Renal cortical epithelial cell (primary cell): ENCODE measurements at places on chromosomes 12 and 14. TPM values are rescaled to one million over a fixed set of nuclear protein-coding genes. Genes with fewer than 3 reads are reported as not detected.

Gene CCDC175
- total RNA-seq = not detected in 2 replicates

Gene NKX2-1
- total RNA-seq = not detected in 2 replicates

Gene CD4
- 0.10 TPM in 1 of 2 replicates, not detected in the other for total RNA-seq

Gene HNF1A
- total RNA-seq = 1.7 and 1.9 TPM in 2 replicates

Gene RBP5
- total RNA-seq = 1.1 TPM in 1 of 2 replicates, not detected in the other

DNA sequence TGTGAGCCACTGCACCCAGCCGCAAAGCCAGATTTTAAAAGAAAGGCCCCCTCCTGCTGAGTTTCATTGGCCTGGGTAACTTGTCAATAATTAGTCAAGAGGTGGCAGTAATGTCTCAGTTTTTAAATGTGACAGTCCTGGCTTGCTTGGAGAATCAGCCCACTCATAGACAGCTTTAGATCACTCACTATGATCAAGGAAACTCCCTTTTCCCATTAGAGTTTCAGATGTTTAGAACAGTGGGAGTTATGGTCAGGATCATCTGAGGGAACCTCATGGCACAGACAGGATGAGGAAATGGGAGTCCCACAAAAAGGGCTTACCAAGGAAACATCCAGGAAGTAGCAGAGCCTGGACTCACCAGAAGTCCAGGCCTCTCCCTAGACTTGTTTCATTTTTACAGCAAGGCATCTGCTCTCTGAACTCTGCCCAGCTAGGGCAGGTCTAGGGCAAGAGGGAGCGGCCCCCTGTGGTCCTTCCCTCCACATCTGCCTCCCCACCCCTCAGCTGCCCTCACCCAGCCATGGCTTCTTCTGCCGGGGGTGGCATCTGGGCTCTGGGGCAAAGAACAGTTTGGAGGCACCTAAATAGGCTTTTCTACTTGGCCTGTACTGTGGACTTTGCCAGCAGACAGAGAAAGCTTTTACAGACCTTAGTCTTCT, 11.2 kb downstream of the BCL2L14 start:
- DNase-seq = peak; percentile 65

GRCh38 chr14:72433511-72433910, 460.4 kb downstream of the DPF3 start:
- peak; percentile 37 for DNase-seq

DNA sequence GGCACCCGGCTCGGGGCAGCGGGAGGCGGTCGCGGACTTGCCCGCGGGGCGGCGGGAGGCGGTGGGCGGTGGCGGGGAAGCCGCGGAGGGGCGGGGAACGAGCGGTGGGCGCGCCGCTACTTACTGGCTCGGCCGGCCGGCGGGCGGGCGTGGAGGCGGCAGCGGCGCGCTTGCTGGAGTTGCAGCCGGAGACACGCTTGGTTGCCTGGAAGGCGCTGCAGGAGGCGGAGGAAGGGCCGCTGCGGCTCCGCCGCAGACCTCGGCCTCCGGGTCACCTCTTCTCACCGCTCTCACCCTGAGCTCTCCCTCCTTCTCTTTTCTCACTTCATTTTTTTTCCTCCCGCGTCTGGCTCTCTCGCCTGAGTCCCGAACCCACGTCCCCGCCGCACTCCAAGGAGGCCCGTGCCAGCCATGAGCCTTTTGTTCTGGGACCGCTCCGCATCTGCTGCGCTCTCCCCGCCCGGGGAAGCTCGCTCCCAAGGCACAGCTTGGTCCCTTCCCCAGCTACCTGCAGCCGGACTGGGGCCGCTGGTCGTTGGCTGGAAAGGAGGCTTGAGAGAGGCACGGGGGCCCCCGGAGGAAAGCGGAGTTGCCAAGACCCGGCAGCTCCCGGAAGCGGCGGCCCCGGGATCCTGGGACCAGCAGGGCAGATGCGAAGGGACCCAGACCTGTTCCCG, 592 bp upstream of the KCNK10 start:
- peak; percentile 3 for DNase-seq

GRCh38 chr12:99766408-99766807, 118.9 kb downstream of the GARIN6 start:
- no peak for DNase-seq

DNA sequence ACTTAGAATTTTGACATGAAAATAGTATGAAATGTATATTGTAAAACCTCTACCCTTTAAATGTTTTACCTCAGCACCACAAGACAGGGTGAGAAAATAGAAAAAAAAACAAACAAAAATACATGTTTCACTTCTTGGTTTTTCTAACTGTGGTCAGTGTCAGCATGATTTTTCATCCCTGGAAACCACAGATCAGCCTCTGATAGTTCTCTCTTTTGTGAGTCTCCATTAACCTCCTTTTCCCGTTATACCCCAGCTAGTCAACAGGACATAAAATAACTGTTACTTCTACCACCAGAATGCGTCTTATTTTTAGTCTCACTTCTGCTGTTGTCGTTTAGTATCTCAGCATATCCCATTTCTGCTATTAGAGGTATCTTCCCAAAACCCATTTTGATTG, 48.3 kb upstream of the KCNMB4 start:
- no peak for DNase-seq

GRCh38 chr14:101125719-101126651, 222.5 kb upstream of the RTL1 start:
- no peak for DNase-seq

- DNase-seq = no peak
These were observed 25.6 kb downstream of the SENP1 start for GRCh38 chr12:48080285-48080684.

GRCh38 chr12:95083938-95084337, 10.5 kb upstream of the NR2C1 start:
- DNase-seq = peak; percentile 85

- peak; percentile 57 for DNase-seq
These were observed 274.6 kb downstream of the RAD51B start for GRCh38 chr14:68094158-68094557.

DNA sequence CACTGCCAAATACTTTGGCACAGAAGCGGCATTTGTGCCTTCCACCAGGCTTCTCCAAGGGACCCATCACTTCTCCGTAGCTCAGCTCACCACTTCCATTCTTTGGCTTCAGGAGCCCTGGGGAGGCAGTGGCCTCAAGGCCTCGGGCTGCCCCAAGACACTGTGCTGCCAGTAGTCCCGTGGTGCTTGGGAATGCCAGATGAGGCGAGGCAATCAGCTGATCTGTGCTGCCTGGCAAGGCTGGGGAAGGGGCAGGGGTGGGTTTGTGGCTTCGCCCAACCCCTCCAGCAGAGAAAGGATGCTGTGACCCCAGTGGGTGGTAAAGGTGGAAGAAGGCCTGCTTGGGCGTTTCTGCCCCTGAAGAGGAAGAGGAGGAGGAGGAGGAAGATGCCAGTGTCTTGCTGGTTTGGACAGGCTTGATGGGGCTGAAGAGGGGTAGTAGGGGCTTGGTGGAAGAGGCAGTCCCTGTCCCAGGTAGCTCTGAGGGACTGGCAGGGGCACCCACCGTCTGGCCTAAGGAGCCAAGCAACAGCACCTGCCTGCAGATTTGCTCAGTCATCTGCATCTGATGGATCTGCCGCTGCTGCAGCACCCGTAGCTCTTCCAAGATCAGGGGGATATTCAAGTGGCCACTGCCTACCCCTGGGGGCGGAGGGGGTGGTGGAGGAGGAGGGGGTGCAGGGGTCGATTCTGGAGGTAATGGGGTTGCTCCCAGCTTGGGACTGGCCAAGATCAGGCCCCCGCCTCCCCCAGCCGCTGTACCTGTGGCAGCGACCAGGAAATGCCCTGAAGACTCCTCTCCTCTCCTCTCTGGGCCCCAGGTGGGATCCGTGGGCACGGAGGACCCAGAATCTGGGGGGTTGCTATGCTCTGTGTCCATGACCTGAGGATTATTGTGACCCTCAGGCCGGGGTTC, 1.3 kb downstream of the SALL2 start:
- DNase-seq = no peak

GRCh38 chr12:19597167-19598026, 158.1 kb downstream of the AEBP2 start:
- DNase-seq = no peak

DNA sequence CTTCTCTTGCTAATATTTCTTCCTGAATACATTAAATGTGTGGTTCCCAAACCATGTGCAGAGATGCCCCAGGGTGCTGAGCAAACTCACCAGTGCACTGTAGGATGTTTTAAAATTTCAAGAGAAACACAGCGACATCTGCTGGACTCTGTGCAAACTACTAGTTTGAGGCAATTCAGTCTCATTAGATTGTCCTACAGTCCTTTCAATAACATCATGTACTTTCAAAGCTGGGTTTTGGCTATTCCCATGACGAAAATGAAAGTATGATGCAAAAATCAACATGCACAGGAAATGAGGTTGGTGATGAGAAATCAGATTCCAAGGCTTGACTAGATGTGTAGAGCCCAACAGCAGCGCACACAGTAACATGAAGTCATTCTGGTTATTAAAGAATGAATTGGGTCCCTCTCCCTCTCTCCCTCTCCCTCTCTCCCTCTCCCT, 66.3 kb downstream of the CLIP1 start:
- DNase-seq = peak; percentile 67

- no peak for DNase-seq
These were observed 178.5 kb upstream of the PRICKLE1 start for GRCh38 chr12:42767998-42768397.

DNA sequence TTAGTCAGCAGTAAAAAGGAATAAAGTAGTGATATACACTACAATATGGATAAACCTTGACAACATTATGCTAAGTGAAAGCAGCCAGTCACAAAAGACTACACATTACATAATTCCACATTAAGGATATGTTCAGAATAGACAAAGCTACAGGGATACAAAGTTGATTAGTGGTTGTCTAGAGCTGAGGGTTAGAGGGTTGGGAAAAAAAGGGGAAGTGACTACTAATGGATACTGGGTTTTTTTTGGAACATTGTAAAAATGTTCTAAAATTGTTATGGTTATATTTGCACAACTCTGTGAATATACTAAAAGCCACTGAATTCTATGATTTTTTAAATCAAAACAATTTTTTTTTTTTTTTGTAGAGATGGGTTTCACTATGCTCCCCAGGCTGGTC, 4.8 kb upstream of the NGDN start:
- DNase-seq = no peak

- DNase-seq = no peak
These were observed 224.3 kb downstream of the GXYLT1 start for GRCh38 chr12:41920355-41920754.

GRCh38 chr12:24776861-24777260, 172.0 kb downstream of the BCAT1 start:
- DNase-seq = peak; percentile 47

- peak; percentile 54 for DNase-seq
These were observed 2.6 kb upstream of the BCL11B start for GRCh38 chr14:99274346-99275221.

DNA sequence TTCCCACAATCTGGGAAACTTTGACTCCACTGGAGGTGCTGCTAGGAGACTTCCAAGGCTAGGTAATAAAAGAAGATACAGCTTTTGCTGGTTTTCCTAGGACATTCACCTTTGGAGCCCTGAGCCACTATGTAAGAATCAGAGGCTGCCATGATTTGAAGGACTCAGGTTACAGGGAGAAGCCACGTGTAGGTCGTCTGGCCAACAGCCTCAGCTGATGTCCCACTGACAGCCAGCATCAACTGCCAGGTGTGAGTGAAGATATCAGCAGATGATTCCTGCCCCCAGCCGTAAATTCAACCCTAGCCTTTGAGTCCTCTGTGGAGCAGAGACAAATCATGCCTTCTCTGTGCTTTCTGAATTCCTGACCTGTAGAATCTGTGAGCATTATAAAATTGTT, 27.0 kb downstream of the SMOC1 start:
- no peak for DNase-seq

DNA sequence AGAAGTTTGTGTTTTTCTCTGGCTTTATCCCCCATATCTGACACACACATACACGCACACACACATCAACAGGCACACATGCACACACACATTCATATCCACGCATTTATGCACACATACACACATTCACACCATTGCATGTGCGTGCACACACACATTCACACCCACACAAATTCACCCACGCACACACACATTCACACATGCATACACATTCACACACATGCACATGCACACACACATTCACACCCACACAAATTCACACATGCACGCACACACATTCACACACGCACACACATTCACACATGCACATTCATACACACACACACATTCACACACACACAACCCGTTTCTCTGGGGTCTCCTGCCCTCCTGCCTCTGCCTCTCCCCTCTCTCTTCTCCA, 264.2 kb downstream of the BCL11B start:
- DNase-seq = no peak

- no peak for DNase-seq
These were observed 1.1 kb downstream of the KDM5A start for GRCh38 chr12:388012-388411.

DNA sequence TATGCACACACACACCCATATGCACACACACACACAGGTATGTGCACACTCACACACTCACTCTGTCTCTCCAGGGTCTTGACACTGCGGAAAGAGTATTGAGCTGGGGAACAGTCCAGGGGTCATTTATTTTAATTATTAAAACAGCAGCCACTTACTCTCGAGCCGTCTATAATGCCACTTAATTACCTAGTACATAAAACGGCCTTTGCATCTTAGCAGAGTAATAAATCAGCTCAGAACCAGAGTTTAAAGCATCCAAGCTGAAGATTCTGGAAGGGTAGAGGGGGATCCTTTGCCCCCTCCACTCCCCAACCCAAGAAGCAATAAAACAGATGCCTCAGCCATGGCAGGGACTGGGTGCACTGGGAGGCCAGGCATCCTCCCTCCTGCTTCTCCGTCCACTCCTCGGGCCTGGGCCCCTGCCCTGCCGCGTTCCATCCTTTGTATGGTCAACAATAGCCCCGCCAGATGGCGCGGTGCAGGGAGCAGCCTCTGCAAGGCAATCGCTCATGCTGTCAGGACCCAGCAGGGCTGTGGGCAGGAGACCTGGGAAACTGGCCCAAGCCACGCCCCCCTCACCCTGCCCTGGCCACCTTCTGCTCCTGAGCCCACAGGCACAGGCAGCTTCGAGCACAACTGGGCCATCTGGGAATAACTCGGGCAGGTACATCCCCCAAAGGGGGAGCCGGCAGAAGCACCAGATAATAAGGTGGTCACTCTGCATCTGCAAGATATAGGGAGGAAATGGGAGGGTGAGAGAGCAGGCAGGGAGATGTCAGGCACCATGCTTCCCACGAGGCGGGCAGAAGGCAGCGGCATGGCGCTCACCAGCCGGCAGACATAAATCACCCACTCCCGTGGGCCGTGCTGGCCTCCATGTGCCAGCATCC, 40.9 kb downstream of the CCDC85C start:
- peak; percentile 80 for DNase-seq

DNA sequence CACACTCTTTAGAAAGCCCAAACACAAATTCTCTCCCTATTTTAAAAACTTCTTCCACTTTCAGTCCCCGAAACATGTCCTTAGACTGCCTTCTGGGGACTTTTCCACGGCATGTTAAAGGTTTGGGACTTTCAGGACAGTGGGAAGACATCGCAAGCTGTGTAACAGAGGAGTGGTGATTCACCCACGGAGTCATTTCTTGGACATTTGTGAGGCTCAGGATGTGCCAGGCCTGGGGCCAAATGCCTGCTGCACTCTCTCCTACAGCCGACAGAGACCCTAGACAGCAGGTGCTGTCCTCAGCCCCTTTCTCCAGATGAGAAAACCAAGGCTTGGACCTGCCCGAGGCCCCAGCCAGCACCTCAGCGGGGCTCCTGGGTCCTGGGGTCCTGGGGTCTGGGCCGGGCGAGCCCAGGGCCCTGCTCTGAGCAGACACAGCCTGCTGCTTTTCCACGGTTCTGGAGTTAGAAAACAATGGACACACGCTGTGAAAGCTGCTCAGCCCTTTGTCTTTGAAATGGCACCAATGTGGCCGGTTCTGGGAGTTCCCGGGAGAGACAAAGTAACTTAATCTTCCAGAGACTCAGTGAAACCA, 370.2 kb upstream of the SFSWAP start:
- DNase-seq = no peak

GRCh38 chr12:52441320-52441911, 7.2 kb upstream of the KRT75 start:
- DNase-seq = peak; percentile 87
